ENCODE measurements at places on chromosomes 16 and 17.

GRCh38 chr17:66677201-66677981, 157.5 kb upstream of the CACNG5 start:
- no peak for DNase-seq

GRCh38 chr16:24188751-24189318, 67.3 kb upstream of the CACNG3 start:
- no peak for DNase-seq

DNA sequence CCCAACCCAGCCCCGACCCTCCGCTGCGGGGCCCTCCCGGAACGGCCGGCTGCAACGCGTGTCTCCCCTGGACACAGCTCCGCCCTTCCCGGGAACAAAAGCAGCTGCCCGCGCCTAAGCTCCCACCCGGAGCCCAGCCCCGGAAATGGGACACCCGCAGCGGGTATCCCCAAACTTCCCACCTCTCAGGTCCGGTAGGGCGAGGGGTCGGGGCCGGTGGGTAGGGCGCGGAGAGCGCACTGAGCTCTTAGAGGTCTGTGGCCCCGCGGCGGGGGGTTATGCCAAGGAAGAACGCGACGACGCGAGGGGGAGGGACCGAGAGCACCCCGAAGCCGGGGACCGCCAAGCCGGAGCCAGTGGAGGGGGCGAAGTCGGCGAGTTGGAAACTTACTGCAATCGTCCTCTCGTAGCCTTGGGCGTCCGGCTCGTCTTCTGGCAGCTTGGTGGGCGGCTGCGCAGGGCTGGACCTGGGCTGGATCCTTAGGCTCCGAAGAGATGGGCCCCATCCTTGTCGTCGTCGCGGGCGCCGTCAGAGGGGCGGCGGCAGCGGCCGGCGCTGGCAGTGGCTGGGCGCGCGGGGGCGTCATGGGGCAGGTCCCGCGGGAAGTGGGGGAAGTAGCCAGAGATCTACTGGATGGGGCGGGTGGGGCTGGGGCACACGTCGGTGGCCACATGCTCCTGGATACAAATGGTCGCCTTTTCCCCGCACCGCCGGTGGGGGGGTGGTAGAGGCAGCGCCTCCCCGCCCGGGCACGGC, 6.9 kb downstream of the USP6 start:
- DNase-seq: no peak

GRCh38 chr17:50660042-50660886, 25.6 kb downstream of the ABCC3 start:
- no peak for DNase-seq

DNA sequence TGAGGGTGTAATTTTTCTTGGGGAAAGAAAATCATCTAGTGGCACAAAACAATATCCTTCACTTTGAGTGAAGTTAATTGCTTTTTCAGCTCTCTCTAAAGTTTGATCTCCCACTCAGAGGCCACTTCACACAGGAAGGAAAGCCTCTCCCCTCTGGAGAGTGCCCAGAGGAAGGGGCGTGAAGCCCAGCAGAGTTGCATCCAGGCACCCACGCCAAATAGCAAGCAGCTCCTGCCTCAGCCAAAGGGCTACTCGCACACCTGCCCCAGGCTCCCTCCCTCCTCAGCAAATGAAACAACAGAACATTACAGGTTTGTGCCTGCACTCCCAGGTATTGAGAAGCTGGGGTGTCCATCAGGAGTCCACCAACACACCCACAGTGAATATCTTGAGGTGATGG, 183.0 kb upstream of the RPL38 start:
- DNase-seq: no peak

DNA sequence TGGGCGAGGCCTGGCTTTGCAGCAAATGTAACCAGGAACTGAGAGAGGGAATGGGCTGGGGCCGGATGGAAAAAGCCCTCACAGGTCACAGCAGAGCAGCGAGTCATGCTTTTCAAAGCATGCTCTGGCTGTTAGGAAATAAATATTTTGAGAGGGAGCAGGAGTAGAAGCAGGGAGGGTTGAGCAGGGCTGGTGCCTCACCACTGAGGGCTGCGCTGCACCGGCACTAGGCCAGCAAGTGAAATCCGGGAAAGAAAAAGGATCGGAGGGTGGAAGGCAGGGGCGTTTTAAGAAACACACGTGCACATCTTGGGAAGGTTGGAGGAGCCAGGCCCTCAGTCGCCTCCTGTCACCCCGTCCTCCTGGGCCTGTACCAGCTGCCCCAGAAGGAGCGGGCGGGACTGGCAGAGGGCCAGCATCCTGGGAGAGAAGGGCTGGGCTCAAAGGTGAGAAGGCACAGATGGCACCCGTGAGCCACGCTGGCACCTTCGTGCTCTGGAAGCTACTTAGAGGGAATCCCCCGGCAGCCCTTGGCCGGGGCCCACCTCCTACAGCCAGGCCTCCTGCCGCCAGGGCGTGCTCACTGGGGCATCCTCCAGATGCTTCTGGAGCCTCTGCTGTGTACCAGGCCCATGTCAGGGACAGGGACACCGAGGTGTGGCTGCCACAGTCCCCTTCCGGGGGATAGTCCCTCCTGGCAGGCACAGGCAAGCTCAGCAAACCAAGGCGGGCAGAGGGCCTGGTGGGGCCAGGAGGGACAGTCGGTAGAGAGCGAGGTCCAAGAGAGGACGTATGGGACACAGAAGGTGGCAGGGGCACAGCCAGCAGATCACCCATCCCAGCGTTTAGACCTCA, 71.5 kb upstream of the PLCG2 start:
- no peak for DNase-seq

DNA sequence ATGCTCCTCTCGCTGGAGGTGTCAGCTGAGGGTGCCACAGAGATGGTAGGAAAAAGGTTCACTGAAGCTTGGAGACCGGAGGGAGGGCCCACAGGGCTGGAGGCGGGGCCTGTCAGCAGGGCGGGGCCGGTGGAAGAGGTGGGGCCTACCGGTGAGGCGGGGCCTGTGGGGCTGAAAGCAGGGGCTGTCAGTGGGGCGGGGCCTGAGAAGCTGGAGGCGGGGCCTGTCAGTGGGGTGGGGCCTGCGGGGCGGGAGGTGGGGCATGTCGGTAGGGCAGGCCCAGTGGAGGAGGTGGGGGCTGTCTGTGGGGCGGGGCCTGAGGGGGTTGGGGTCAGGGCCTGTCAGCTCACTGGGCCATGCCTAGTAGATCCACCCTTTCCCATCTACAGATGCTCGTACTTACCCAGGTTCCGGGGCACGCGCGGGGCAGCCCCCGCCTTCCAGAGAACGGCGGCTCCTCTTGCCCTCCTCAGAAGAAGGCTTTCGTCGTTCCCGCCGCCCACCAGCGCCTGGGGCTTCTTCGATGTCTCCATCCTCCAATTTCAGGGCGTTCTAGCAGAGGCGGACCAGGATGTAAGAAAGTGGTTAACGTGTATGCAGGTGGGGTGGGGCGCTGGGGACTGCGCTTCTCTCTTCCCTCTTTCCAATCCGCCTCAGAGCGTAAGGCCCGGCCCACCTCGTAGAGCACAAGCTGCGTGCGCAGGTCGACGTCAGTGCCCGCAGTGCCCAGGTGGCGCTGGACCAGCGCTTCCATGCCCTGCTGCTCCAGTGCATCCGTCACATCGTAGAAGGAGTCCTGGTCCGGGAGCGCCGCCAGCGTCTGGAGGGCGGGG, 9.8 kb downstream of the TMEM208 start:
- peak; percentile 67 for DNase-seq

- DNase-seq: no peak
Observed at GRCh38 chr17:57877803-57878377, 28.0 kb upstream of the MRPS23 start.

DNA sequence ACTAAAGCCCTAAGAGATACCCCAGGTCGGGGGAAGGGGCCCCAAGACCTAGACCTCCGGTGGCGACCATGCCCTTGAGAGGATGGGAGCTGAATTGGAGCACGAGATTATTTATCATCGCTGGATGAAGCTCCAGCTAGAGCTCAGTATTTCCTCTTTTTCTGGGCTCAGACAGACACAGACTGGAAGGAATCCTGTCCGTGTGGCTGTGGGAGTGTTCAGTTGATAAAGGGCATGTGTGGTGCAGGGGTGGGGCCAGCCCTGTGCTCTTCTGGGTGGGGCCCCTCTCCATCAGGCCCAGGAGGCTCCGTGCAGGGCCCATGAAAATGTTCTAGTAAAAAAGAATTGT, 6.3 kb upstream of the CBX4 start:
- no peak for DNase-seq

GRCh38 chr17:32673964-32674363, 187.2 kb downstream of the CDK5R1 start:
- no peak for DNase-seq

GRCh38 chr17:13346996-13347762, 254.6 kb downstream of the HS3ST3A1 start:
- no peak for DNase-seq

DNA sequence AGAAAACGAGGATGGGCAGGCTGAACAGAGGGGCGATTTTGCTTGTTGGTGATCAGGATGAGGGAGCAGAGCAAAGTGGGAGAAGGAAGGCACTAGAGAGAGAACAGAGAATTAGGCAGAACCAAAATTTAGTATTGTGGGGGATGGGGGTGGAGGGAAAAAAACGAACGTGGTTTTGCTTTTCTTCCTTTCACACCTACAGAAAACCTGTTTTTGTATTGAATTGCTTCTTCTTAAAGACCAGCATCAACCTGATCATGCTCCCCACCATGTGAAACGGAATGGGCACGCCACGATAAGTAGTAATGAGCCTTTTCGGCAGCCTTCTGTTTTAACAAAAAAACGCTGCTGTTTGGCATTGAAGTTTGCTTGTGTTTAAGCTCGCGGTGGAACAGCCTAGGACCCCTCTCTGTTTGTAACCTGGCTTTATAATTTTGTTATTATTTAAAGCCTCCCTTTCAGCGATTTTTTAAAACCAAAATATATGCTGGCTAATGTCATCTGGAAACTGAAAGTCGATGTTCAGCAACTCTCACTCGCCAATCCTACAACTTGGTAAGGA, 36.8 kb downstream of the ERCC4 start:
- no peak for DNase-seq

DNA sequence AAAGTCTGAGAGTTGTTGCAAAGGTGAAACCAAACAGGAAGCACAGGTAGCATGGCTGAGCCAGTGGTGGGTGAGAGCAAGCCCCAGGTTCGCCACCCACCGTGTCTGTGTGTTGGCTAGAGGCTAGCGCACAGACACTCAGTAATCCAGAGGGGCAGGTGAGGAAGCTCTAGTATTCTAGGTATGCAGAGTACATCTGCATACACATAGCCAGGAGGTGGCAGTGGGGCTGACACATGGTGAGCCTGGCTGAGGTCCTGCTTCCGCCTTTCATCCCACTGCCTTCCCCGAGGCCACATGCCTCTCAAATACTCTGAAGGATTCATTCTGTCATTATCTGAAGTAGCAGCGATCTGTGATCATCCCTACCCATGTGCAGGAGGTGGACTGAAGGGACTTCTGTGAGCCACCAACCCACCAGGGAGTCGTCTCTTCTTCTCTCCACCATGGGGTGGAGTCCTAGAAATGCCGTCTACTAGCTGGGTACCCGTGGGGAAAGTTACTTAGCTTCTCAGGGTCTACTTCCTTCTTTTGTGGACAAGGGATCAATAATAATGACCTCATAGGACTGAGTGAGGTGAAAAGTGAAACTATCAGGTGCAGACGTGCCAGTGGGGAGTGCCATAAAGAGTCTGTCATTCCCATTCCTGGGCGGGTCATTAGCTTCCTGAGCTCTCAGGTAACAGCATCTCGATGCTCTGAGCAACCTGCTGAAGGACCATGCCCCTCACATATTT, 36.0 kb upstream of the ICAM2 start:
- DNase-seq: no peak

DNA sequence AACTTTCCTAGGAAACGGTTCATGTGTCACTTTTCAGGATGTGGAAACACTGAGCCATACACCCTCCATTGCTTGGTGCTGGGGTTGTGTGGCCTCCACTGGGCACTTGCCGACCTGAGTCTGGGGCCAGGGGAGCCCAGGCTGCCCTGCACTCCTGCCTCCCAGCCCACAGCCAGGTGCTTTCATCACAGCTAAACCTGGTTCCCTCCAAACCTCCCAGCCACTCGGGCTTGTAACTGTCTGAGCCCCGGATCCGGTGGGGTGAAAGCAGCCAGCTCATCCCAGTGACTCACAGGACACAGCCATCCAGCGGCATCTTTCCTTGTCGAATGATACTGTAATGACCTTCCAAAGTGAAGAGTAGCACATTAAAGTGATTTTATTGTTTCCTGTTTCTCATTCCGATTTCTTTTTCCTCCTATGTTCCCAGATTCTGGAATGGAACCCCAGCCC, 19.8 kb downstream of the CARHSP1 start:
- no peak for DNase-seq

DNA sequence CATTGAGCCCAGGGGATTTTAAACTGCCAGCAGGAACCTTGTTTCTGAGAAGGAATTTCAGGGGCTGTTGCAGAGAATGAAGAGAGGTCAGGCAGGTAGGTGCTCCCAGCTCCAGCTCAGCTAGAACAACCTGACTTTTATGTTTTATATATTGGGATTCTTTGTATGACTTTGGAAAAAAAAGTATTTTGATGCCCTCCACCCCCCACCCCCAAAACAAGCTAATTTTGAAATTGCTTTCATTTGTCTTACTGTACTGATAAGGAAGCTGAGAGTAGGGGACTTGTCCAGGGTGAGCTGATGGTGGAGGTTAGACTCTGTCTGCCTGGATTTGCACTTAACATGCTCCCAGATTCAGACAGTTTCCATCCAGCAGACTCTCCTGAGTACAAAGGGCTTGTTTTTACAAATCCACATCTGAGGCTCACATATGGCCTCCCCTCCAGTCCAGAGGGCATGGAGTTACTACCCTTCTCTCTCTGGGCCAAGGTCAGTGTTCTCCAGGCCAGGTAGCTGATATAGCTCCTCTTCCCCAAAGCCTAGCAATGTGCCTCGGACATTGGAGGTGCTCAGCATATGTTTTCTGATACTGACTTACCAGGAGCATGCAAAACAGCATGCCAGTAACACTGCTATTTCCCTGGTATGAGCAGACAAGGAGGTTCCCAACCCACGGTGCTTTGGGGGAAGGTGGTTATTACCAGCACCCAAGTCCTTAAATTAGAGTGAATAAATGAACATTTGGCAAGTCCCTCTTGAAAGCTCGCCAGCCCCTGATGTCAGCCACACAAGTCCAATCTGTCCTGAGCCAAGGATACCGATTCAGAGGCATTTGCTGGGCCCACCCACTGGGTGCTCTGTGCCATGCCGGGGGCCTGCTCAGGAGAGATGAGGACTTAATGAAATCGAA, 11.3 kb downstream of the STX1B start:
- no peak for DNase-seq

DNA sequence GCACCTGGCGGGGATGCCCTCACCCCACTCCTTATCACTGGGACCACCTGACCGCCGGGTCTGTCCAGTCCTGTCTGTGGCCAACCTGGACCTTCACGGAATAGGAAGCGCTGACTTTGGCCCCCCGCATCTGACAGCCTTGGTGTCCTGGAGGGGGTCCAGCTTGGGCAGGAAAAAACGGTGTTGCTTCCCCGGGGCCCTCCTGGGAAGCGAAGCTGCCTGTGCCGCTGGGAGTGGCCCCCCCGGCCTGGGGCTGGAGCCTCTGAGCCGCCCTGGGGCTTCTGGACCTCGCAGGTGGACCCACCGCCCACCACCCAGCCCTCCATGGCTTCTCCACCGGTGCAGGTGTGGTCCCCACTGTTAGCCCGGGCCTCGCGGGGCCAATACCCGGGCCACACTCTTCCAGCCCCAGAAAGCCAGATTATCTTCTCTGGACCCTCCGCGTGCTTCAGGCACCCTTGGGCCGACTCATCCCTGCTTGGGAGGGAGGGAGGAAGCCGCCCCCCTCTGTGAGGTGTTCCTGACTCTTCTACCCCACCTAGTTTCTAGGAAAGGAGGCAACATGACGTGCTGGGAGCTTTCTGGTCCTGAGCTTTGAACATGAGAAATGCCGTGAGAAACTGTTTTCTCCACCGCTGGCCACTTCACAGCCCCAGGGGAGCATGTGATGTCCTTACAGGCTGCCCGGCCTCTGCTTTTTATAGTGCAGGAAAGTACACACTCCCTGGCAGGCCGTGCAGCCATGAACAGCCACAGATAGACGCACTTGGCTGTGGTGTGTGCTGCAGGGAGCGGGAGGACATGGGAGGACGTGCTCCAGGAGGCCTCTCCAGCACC, 1.1 kb downstream of the C1QTNF1 start:
- DNase-seq: no peak
